CD4-positive, alpha-beta T cell treated with Interleukin-17A for 1 hour (primary cell): ENCODE measurements at places on chromosomes 2 and 18.

DNA sequence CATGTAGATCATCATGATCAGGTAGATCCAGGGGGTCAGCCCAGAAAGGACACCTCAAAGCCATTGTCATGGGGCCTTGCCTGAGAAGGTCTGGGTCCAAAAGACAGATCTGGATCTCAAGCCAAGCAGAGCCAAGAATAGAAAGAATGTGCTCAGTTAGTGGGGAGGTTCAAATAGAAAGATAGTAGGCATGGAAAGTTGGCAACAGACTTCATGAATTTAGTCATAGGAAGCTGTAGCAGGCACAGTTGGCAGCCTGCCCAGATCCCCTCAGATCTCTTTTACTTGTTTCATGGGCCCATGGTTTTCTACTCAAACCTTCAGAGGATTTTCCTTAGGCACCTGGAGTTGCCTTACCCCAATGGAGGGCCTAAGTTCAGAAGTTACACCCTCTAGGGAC is 767.0 kb downstream of the SLC4A3 start:
- DNase-seq: no peak

GRCh38 chr2:217654168-217654567 is 348.6 kb downstream of the TNS1 start:
- DNase-seq: no peak

- DNase-seq: no peak
These were observed 1388.0 kb upstream of the LRRTM1 start for GRCh38 chr2:81692566-81692965.

DNA sequence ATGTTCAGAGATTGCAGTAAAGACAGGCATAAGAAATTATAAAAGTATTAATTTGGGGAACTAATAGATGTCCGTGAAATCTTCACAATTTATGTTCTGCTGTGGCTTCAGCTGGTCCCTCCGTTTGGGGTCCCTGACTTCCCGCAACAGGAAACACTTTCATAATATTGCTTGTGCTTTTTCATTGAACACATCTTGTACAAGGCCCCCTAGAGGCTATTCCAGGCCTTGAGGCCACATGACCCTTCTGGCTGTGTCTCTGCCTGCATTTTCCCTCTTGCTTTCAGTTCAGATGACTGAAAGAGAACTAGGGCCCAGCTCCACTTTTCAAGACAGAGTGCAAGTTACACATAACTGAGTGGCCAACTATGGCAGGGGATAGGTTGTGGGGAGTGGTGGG is 164.1 kb downstream of the TMEM247 start:
- DNase-seq: no peak

DNA sequence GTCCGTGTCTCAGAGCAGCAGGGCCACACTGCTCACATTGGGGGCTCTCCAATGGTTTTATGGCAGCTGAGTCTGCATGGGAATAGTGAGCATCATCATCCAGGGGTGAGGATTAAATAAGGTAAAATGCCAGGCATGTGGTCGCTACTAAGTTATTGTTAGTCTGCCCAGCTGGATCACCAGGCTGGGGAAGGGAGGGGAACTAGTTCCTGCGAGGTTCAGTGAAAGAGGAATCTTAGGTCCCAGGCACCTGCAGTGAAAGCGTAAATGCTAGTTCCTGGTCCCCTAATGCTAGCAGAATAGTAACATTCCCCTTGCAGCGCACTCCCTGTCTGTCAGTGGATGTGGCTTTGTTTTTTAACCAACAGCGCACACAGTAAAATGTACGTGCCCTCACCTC is 60.1 kb downstream of the ARHGEF4 start:
- no peak for DNase-seq

- DNase-seq: no peak
These were observed 24.2 kb downstream of the TNS1 start for GRCh38 chr2:217978536-217979150.

DNA sequence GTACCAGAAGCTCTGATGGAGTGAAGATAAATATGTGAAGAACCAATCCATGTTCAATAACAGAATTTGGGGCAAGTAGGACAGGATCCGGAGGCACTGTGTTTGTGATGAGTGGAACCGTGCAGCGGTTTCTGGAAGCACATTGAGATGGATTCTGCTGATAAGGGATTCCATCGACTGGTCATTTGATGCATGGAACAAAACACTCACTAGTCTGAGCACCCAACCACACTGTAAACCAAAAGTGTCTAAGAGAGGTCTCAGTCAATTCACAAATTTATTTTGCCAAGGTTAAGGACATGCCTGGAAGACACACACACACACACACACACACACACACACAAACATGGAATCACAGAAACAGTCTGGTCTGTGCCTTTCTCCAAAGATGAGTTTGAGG is 459.5 kb downstream of the FBXO15 start:
- DNase-seq: no peak

GRCh38 chr2:128396500-128396891 is 77.8 kb upstream of the HS6ST1 start:
- no peak for DNase-seq

GRCh38 chr18:35306588-35307250 is 16.7 kb upstream of the ZSCAN30 start:
- DNase-seq: no peak

DNA sequence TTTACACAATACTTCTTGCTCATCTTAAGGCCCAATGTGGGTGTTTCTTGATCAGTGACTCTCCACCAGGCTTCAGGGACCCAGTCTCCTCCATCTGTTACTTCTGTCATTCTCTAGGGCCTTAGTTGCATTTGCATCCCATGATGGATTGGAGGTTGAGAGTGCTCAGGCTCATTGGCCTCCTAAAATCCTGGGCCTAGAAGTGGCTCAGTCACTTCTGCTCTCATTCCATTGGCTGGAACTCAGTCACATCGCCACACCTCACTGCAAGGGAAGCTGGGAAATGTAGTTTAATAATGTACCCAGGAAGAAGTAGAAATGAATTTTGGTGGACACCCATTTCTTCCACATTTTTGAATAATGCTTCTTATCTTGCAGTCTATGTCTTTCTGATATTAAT is 223.5 kb downstream of the HRH4 start:
- no peak for DNase-seq

DNA sequence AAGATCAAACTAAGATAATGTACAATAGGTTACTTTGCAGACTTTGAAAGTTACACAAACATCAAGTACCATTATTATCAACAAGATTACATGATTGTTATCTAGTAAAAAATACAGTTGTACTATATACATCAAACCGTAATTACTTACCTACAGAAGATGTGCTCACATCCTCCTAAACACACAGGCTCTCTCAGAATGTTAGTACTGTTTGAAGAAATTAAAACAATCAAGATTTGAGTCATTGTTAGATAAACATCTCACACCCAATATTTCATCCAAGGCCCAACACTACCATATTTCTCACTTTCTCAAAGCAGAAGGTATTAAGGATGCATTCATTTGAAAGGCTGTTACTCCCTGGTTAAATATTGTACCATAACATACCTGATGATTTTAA is 12.6 kb downstream of the BARD1 start:
- no peak for DNase-seq
